ENCODE measurements at places on chromosomes 16 and 17. TPM values are rescaled to one million over a fixed set of nuclear protein-coding genes. Genes with fewer than 3 reads are reported as not detected.

TP53TG3C gene
- not detected for total RNA-seq

KRTAP4-12 gene
- not detected for total RNA-seq

TMC7 gene
- total RNA-seq, result 0.52 TPM

PYY gene
- not detected for total RNA-seq

VKORC1 gene
- 91.7 TPM for total RNA-seq

TMEM235 gene
- not detected for total RNA-seq
